ENCODE measurements at places on chromosomes 13 and 19.

DNA sequence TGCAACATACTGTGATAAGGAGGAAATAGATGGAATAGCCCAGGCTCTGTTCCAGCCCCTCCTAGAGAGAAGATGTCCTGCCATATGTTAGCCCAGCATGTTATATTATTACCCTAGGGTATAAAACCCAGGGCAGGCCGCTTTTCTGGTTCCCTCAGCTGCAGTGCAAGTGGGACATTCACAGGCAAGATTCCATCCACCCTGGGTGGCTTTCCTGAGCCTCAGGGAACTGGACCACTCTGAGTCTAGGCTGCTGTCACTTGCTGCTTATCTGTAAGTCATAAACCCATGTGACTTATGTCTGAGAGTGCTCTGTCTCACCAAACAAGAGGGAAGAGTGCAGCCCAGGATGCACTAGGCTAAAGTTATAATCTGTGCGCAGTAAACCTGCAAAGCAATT is 413.2 kb downstream of the MZT1 start:
- DNase-seq = no peak

DNA sequence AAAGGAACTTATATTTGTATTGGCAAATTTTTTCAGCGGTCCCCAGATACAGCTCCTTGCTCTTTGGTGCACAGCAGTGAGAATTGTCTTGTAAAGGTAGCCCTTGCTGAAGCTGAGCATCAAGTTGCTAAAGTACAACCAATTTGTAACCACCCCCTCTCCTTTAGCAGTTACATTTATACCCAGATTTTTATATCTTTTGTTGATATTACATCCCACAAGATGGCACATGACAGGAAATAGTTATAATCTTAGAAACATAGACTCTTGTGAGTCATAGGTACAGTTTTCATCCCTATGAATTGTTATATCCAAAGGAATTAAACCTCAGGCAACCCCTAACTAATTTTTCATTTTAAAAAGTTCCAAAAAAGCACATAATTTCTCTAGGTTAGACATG is 523.0 kb upstream of the SLITRK1 start:
- DNase-seq = no peak

- DNase-seq = no peak
These were observed 15.0 kb downstream of the MYO9B start for GRCh38 chr19:17090583-17090982.

DNA sequence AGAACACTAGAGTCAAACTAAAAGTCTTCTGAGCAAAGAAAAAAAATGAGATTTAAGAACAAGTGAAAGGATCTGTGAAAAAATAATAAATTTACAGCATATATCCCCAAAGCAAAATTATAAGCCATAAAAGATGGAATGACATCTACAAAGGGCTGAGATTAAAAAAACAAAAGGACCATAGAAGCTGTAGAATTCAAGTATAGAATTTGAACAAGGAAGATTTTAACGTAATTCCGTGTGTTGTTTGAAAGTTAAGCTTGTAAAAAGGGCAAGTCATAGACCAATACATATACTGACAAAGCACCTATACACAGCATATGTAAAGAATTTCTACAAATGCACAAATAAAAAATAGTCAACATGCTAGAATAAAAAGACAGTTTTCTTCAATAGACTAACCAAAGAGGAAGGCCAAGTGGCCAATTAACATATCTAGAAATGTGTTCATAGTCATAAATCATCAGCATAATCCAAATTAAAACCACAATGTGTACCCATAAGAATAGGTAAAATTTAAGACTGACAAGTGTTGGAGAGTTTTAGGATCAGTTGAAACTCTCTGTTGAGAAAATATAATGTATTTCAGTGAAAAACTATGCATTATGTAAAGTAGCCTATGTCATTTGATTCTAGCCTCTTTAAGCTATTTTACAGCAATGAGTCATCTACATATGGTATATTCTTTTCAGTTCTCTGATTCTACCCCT is 674.9 kb downstream of the OLFM4 start:
- DNase-seq = no peak

GRCh38 chr13:80529734-80530133 is 188.8 kb upstream of the SPRY2 start:
- no peak for DNase-seq

- DNase-seq = no peak
These were observed 35.4 kb upstream of the MAP3K10 start for GRCh38 chr19:40155749-40156265.

- DNase-seq = no peak
These were observed 268.1 kb upstream of the TMTC4 start for GRCh38 chr13:100942742-100943141.

DNA sequence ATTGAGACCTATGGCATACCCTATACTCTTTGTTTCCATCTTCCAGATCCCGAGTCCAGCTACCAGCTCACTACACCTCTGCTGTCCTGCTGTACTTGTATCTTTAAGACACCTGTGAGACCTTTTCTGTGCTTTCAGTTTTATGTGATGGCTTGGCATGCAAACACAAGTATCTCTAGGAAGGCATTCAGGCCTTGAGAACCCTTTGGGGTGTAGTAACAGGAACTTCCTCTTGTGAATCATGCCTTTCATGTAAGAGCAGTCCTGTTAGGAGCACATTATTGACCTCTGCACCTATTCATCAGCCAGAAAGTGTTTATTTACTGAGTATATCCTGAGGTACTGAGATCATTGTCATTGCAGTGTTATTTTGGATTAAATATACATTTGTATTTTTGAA is 87.0 kb upstream of the HTR2A start:
- no peak for DNase-seq

- no peak for DNase-seq
These were observed 282.8 kb upstream of the EDNRB start for GRCh38 chr13:78201411-78201810.

GRCh38 chr19:6712692-6713670 is 7.5 kb downstream of the C3 start:
- no peak for DNase-seq

DNA sequence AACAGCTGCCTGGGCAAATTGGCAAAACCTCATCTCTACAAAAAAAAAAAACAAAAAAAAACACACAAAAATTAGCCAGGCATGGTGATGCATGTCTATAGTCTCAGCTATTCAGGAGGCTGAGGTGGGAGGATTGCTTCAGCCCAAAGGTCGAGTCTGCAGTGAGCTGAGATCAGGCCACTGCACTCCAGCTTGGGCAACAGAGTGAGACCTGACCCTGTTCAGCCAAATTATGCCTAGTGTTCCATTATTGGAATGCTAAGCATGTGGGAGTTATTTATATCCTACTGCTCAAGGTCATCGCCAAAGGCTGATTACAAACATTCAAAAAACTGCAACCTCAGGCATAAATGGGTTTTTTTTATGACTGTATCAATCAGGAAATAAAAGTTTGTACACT is 1251.0 kb upstream of the PCDH9 start:
- DNase-seq = no peak

DNA sequence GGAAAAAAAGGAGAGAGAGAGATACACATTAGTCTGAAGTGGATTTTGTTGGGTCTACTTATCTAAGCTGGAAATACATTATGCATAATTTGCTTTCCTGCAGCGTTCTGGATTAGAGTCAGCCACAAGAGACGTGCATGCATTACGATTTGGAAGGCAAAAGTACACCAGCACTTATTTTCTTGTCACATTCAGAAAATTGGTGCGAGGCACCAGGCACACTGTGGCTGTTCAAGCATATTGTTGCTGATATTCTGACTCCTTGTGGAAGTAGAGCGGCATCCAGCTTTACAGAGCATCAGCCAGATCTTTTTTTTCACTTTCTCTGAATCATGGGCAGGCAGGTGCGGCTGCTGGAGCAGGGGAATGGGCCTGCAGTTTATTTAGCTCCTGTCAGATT is 905.6 kb upstream of the SPRY2 start:
- DNase-seq = no peak

GRCh38 chr13:44912278-44913016 is 76.8 kb downstream of the NUFIP1 start:
- DNase-seq = no peak

GRCh38 chr13:97384371-97384770 is 49.6 kb upstream of the RAP2A start:
- DNase-seq = no peak

GRCh38 chr13:73607489-73608156 is 526.6 kb downstream of the KLF12 start:
- no peak for DNase-seq

DNA sequence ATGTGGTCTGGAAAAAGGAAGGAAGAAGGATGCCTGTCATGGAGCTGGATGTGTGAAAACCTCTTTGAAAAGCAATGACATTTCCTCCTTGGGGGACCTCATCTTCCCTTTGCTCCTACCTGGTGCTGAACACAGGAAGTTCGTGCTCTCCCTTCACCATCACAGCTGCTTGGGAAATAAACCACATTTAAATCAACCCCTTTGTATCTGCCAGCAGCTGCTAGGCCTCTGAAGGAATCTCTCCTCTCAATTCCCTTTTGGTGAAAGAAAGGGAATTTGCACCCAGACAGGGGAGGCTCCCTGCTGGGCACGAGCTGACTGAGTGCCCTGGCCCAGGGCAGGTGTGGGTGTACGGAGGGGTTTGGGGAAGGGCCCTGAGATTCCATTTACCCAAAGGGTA is 437.7 kb downstream of the TSHZ3 start:
- DNase-seq = no peak

- DNase-seq = no peak
These were observed at the start of gene OXGR1 for GRCh38 chr13:96994017-96994857. TSS of gene OXGR1 (minus strand) at chr13:96994476. CDS start at chr13:96987759, 6,717 bp downstream.

DNA sequence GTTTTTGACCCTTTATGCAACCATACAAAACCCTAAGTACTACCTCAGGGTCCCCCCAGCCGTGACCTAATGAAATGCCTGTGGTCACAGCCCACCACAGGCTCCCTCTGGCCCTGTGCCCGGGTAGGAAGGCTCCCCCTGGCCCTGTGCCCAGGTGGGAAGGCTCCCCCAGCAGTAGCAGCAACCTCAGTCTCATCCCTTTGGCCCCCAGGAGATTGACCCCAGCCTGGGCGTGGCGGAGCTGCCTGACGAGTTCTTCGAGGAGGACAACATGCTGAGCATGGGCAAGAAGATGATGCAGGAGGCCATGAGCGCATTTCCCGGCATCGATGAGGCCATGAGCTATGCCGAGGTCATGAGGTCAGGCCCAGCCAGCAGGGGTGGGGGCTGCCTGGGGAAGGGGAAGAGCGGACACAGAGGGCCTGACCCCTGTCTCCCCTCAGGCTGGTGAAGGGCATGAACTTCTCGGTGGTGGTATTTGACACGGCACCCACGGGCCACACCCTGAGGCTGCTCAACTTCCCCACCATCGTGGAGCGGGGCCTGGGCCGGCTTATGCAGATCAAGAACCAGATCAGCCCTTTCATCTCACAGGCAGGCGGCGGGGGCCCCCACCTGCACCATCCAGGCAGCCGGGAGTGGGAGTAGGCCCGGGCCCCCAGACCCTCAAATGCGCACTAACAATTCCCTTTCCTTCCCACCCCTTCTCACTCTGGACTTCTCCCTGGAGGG is 6.3 kb upstream of the BEST2 start:
- DNase-seq = no peak

GRCh38 chr13:47484548-47484947 is 516.5 kb downstream of the SUCLA2 start:
- DNase-seq = no peak

- no peak for DNase-seq
These were observed 55.1 kb downstream of the RFX2 start for GRCh38 chr19:6055013-6055795.

DNA sequence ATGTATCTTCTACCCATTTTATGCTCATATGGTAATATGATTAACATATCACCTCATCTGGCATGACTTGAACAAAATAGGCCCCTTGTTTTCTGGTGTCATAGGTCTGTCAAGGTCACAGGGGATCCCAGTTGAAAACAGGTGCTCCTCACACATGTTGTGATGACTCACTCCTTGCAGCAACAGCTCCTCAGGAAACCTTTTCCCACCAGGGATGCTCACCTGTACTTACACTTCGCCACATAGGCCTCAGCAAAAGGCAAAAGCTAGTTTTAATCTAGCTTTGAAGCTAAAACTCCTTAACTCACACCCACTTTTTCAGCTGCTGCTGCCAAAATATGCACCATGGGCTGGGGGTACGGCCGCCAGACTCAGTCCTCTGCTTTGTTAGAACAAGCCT is 110.0 kb upstream of the SOX21 start:
- no peak for DNase-seq

GRCh38 chr13:31361673-31362072 is 161.9 kb downstream of the B3GLCT start:
- DNase-seq = no peak

DNA sequence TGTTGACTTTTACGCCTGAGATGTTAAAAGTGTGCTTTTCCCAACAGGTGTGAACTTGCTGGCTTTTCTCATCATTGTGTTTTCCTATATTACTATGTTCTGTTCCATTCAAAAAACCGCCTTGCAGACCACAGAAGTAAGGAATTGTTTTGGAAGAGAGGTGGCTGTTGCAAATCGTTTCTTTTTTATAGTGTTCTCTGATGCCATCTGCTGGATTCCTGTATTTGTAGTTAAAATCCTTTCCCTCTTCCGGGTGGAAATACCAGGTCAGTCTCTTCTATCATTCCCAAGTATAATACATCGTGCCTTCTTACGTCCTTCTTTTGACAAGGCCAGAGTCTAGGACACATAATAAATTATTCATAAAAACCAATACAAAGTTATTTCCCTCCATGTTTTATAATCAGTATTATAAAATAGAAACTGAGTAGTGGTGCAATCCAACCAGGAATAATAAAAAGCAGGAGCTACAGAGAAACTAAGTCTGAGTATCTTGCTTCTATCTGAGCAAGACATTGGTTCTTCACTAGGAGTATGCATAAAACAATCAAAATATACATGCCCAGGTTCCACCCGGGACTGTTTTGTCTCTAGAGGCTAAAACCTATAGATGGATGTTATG is 57.9 kb downstream of the RXFP2 start:
- no peak for DNase-seq

- DNase-seq = no peak
These were observed 34.6 kb upstream of the FARP1 start for GRCh38 chr13:98108341-98108740.

- no peak for DNase-seq
These were observed 394.0 kb downstream of the DLEU7 start for GRCh38 chr13:50449465-50449864.

DNA sequence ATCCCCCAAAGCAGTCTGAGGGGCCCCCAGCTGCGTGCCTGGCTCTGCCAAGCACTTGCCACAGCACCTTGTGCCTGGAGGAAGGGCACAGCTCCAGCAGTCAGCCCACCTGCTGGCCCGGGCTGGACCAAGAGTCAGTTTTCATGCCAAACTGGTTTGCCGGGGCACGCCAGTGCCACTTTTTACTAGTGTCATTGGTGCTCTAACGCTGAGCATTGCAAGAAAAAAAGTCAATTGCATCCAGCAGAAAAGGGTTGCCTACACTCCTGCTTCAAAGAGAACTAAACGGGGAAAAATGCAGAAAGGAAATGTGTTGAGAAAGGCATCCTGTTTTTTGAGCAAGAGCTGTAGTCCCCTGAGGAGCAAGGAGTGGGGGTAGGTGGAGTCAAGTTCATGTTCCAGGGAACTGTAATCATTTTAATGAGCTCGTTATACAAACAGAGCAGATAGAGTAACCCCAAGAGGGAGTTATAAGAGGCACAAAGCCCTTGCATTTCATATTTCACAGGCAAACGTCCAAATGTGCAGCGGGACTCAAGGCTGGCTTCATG is 68.4 kb downstream of the F2RL3 start:
- DNase-seq = no peak

- DNase-seq = no peak
These were observed 66.2 kb downstream of the SPATA13 start for GRCh38 chr13:24226762-24227161.

- DNase-seq = no peak
These were observed 503 bp downstream of the TUBA3C start for GRCh38 chr13:19181021-19181620.

- no peak for DNase-seq
These were observed 79.4 kb upstream of the FNDC3A start for GRCh38 chr13:48896312-48896711.

GRCh38 chr19:54612428-54612827 is 17.9 kb upstream of the LILRB1 start:
- DNase-seq = no peak

All from activated T-helper 1 cell treated with anti-CD3 and anti-CD28 coated beads, Interleukin-2, amount 50 U/mL, for 16 hours (primary cell).